ENCODE measurements at places on chromosomes 16 and 17.

GRCh38 chr17:50544516-50544915 lies 2.5 kb upstream of the SPATA20 start:
- no peak for DNase-seq

DNA sequence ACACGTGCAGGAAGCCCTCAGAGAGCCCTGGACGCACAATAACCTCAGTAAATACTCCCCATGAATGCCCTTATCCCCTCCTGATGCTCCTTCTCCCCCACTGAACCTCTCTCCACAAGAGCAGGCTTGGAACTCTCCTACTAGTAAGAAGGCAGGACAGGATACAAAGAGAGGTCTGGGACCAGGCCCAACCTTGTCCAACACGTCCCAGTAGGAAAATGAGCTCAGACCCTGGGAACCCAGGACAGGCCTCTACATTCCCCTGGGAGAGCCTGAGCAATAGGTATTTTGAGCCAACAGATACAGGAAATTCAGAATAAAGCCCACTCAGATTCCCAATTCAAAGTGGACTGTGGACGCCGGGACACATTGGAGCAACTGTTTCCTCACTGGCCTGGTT lies 19.2 kb downstream of the ZNF423 start:
- DNase-seq, result no peak

GRCh38 chr16:84844049-84844350 lies 24.2 kb downstream of the CRISPLD2 start:
- no peak for DNase-seq

- DNase-seq, result no peak
Observed at GRCh38 chr17:76540381-76541300, 797 bp downstream of the PRCD start.

- no peak for DNase-seq
Observed at GRCh38 chr16:84911486-84912216, 91.9 kb downstream of the CRISPLD2 start.

DNA sequence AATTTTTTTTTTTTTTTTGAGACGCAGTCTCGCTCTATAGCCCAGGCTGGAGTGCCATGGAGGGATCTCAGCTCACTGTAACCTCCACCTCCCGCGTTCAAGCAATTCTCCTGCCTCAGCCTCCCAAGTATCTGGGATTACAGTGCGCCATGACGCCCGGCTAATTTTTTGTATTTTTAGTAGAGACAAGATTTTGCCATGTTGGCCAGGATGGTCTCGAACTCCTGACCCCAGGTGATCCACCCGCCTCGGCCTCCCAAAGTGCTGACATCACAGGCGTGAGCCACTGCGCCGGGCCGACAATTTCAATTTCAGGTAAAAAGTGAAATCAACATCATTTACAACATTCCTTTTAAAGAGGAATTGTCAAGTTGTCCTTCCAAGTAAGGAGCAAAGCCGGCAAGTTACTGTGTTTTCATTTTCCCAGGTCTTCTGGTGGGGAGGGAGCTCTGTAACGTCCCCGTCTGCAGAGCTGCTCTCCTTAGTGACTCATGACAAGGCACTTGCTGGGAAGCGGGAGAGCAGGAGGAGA lies 873 bp downstream of the NPLOC4 start:
- DNase-seq, result no peak

DNA sequence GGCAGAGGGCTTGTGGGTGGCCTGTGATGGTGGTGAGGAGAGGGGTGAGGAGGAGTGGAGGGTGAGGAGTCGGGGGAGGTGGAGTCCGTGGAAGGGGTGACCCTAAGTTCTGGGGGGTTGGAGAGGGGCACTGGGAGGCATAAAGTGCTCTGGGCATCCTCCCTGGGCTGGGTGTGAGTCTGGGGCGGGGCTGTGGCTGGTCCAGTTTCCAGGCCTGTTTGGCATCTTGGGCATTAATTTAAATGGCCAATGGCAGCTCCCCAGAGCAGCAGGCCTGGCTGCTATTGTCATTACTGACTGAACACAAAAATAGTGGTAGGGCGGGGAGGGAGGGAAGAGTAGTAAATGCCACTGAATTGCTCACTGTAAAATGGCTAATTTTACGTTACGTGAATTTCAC lies 7.7 kb upstream of the ARHGAP23 start:
- no peak for DNase-seq

GRCh38 chr17:80673152-80673920 lies 128.7 kb downstream of the RPTOR start:
- peak; percentile 13 for DNase-seq

DNA sequence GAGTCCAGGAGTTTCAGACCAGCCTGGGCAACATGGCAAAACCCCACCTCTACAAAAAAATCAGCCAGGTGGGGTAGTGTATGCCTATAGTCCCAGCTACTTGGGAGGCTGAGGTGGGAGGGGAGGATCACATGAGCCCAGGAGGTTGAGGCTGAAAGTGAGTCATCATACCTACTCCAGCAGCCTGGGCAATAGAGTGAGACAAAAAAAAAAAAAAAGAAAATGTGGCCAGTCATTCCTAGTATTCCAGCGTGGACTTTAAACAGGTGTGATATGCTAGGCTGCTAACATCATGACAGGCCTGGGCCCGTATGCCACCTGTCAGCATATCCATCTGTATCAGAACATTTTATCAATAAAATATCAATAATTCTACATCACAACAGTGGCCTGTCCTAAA lies 143.3 kb downstream of the AATF start:
- no peak for DNase-seq

GRCh38 chr17:68074279-68074678 lies 38.7 kb downstream of the KPNA2 start:
- no peak for DNase-seq

- DNase-seq, result no peak
Observed at GRCh38 chr16:8845699-8846298, 23.0 kb downstream of the CARHSP1 start.

- no peak for DNase-seq
Observed at GRCh38 chr17:62111562-62112171, 46.6 kb upstream of the MED13 start.

All from CD4-positive, alpha-beta T cell treated with Interleukin-10 for 1 hour (primary cell).